ENCODE measurements at places on chromosomes 4 and X.

GRCh38 chr4:153207027-153207426, 2.8 kb downstream of the TRIM2 start:
- no peaks in the 10 kb centered on the region for H3K36me3 ChIP-seq
- DNase-seq, result no peak
- H3K4me3 ChIP-seq, result no peak overlapping the region
- no peak overlapping the region for H3K27ac ChIP-seq

GRCh38 chr4:113472864-113473263, 288.7 kb downstream of the CAMK2D start:
- H3K4me3 ChIP-seq, result no peak overlapping the region
- H3K27me3 ChIP-seq, result no peaks in the 10 kb centered on the region

DNA sequence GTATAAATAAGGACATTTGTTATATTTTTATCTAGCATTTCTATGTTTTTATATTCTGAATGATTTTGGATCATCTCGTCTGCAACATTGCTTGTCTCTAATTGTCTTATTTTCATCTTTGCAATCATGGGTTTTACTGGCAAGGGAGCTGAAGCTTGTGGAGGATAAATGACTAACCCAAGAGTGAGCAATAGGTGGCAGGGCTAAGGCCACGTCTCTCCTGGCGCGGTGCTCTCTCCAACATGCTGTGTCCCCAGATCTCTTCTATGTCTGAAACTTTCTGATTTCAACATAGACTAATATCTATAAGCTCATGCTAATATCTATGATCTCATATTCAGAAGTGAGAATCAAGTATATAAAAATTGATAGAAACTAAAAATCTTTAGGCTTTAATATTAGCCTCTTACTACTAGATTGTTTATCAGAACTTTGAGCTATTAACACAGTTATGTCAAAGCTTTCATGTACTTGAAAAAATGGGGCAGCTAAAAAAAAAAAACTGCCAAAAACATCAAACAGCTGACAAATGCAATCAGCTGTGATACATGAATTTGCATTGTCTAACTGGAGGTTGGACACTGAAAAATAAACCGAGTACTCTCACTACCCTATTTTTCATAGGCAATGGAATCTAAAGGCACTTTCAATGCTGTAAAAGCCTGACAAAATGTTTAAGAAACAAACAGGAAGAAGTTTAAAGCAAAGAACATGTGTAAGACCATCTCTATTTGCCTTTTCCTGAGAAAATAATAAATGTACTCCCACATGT, 169.2 kb downstream of the TMA16 start:
- no peaks in the 10 kb centered on the region for H3K4me1 ChIP-seq
- no peak overlapping the region for H3K4me3 ChIP-seq
- no peaks in the 10 kb centered on the region for H3K27me3 ChIP-seq
- H3K27ac ChIP-seq, result no peak overlapping the region

GRCh38 chr4:92641409-92641808, 337.6 kb downstream of the GRID2 start:
- no peak for DNase-seq
- H3K27me3 ChIP-seq, result no peaks in the 10 kb centered on the region
- H3K27ac ChIP-seq, result no peak overlapping the region
- H3K36me3 ChIP-seq, result no peaks in the 10 kb centered on the region
